Activated T-helper 17 cell treated with anti-CD3 and anti-CD28 coated beads, Interleukin-2, amount 50 U/mL, for 72 hours (primary cell): ENCODE measurements at places on chromosomes 16 and 17.

DNA sequence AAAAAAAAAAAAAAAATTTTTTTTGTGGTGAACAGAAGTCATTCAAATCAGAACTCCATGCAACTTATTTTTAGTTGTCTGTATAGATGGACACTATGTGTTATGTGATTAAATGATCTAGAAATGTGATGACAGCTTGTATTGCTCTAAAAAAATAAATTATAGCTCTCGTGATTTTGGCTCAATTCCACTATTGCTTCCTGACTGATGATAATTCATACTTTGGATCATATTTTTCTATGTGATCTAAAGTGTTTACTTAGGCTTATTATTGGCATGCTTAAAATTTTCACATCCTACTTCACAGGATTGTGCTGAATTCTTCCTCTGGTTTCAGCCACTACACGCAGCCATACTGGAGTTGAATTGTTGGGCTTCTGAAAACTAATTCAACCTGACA is 76.8 kb downstream of the RPGRIP1L start:
- H3K36me3 ChIP-seq: no peaks in the 10 kb centered on the region
- ATAC-seq: no peak
- no peaks in the 10 kb centered on the region for H3K27me3 ChIP-seq
- H3K27ac ChIP-seq: no peak overlapping the region
- H3K4me1 ChIP-seq: no peaks in the 10 kb centered on the region

DNA sequence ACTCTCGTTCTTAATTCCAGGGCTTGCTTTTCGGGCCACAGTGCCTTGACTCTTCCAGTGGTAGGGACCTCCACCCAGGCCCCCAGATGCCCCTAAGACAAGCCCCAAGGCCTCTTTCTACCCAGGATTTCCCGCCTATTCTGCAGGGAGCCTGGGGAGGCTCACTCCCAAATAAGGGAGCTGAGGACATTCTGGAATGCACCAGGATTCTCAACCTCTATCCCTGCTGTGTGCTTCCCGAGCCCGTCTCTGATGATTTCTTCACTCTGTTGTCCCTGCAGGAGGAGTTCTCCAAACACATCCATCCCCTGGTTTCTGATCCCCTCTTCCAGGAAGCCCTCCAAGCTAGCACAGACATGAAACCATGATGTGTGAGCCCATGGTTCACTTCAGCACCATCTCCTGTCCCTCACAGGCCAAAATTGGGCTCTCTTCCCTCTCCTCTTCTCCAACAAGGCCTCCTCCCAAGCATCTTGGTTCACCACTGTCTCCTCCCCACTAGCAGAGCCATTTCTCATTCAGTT is 255.9 kb downstream of the KATNIP start:
- H3K36me3 ChIP-seq: no peaks in the 10 kb centered on the region
- H3K4me1 ChIP-seq: peaks cover 6% of the 10 kb centered on the region
- H3K4me3 ChIP-seq: no peak overlapping the region

DNA sequence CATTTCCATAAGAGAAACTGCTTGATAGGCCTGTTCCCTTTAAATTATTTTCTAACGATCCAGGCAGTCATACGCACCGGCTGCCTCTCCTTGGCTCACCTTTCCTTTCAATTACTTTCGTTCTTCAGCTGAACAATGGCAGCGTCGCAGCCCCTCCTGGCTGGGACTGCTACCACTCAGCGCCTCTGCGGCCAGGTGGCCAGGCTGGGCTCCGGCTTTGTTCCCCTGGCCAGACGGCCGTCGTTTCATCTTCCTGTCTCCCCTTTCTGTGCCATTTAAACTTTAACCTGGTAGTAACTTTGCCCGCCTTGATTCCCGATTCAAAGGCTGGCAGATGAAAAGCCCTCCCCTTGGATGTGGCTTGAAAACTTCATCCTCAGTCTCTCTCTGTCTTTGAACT is 79.0 kb downstream of the C16orf78 start:
- no peak for ATAC-seq
- H3K27ac ChIP-seq: no peak overlapping the region
- no peaks in the 10 kb centered on the region for H3K4me1 ChIP-seq
- H3K36me3 ChIP-seq: no peaks in the 10 kb centered on the region
- H3K4me3 ChIP-seq: no peak overlapping the region

DNA sequence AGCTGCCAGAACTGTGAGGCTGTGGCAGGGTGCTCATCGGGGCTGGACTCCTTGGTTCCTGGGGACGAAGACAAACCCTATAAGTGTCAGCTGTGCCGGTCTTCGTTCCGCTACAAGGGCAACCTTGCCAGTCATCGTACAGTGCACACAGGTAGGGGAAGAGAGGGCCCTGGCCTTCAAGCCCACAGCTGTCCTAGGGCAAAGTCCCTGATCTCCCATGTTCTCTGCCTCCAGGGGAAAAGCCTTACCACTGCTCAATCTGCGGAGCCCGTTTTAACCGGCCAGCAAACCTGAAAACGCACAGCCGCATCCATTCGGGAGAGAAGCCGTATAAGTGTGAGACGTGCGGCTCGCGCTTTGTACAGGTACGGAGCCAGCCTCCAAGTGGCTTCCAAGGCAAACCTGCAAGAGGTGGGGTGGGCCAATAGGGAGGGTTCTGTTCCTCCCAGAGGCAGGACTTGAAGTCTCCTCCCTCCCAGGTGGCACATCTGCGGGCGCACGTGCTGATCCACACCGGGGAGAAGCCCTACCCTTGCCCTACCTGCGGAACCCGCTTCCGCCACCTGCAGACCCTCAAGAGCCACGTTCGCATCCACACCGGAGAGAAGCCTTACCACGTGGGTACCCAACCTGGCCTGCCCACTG is 3.7 kb downstream of the BCL6B start:
- no peak for ATAC-seq
- H3K4me3 ChIP-seq: no peak overlapping the region
- no peaks in the 10 kb centered on the region for H3K36me3 ChIP-seq
- no peaks in the 10 kb centered on the region for H3K27me3 ChIP-seq

DNA sequence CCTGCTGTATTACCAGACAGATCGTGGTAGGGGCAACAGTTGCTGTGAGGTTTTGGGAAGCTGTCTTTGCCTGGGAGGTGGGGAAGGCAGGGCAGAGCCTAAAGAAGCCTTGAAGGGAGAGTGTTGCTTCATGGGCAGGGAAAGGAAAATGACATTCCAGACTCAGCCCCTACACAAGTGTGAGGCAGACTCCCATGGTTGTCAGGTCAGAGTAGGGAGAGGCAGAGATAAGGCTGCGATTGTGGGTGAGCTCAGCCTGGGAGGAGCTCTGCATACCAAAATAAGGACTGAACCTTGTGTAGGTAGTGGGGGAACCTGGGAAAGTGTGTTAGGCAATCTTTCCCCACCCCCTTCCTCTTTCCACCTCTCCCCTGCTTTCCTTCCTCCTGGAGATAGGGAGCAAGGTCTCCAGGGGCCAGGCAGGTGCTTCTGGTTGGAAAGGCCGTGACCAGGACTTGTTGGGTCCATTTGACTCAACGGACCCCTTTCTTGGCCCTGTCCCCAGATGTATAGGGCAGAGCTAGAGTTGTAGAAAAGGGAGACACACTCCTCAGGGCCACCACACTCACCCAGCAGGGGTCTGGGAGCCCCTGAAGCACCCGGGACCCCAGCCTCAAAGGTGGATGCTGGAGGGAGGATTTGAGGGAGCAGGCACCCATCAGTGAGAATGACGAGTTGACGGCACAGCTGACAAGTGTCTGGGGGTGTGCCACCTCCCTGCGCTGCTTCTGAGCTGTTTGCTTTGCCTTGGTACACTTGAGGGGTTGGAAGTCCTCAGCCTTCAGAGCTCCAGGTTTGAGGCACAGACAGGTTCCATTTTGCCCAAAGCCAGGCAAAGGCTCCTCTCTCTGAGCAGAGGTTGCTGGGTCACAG is 18.5 kb upstream of the TOB1 start:
- H3K4me3 ChIP-seq: no peak overlapping the region
- H3K27me3 ChIP-seq: no peaks in the 10 kb centered on the region
- no peaks in the 10 kb centered on the region for H3K36me3 ChIP-seq
- H3K27ac ChIP-seq: peak overlapping the region; percentile 2
- ATAC-seq: no peak

DNA sequence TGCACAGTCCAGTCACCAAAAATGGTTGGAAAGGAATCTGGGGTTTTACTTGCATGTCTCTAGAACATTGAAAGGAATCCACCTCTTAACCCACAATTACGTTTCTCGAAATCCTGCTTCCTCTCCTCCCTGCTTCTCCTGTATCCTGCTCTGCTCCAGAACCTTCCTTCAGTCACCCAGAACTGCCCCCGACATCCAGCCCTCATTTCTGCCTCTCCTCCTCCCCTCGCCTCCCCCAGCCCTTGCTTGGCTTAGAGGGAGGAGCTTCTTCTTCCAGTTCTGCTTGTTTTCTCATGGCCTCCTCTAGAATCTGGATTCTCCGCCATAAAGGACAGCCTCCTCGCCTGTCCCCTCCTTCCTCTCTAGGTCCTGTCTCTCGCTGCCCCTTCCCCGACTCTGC is 48.3 kb downstream of the ZDHHC7 start:
- H3K4me3 ChIP-seq: no peak overlapping the region
- no peaks in the 10 kb centered on the region for H3K36me3 ChIP-seq

GRCh38 chr17:45371414-45372324 is 54.8 kb upstream of the MAP3K14 start:
- no peaks in the 10 kb centered on the region for H3K27me3 ChIP-seq
- H3K4me3 ChIP-seq: peak overlapping the region; percentile 54
- no peak overlapping the region for H3K27ac ChIP-seq
- ATAC-seq: peak; percentile 95
- no peaks in the 10 kb centered on the region for H3K36me3 ChIP-seq

DNA sequence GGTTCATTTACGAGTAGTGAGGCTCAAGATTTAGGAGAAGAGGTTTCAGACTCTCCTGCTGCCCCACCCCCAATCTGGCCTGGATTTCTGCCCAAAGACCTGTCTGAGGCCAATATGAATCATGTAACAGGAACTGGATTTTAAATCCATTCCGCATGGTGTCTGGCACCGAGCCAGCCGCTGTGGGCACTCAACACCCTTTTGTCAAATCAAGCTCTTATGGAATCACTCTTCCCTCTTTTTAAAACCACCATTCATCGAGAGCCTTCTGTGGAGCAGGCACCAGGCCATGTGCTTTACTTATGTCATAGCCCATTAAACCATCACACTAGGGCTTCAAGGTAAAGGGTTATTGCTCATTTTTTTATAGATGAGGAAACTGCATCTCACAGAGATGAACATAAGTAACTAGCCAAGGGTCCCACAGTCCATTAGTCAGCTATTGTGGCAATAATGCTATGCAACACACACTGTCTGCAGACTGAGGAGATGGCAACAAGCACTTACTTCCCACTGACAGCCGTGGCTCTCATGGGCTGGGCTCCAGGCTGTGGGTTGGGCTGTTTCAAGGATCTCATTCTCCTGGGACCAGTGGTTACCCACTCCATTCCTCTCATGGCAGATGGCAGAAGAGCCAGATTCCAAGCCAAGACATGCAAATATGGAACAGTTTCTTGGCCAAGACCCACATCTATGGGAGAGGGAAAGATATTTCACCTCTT is 93.6 kb downstream of the WSCD1 start:
- H3K27me3 ChIP-seq: peaks cover 23% of the 10 kb centered on the region
- no peak overlapping the region for H3K27ac ChIP-seq
- no peak for ATAC-seq
- no peaks in the 10 kb centered on the region for H3K4me1 ChIP-seq
- no peak overlapping the region for H3K4me3 ChIP-seq
- H3K36me3 ChIP-seq: no peaks in the 10 kb centered on the region

- H3K27me3 ChIP-seq: peaks cover 27% of the 10 kb centered on the region
- ATAC-seq: no peak
- no peak overlapping the region for H3K27ac ChIP-seq
- no peak overlapping the region for H3K4me3 ChIP-seq
- H3K36me3 ChIP-seq: no peaks in the 10 kb centered on the region
- peaks cover 6% of the 10 kb centered on the region for H3K4me1 ChIP-seq
These were observed 94.7 kb downstream of the NOG start for GRCh38 chr17:56688151-56688550.

DNA sequence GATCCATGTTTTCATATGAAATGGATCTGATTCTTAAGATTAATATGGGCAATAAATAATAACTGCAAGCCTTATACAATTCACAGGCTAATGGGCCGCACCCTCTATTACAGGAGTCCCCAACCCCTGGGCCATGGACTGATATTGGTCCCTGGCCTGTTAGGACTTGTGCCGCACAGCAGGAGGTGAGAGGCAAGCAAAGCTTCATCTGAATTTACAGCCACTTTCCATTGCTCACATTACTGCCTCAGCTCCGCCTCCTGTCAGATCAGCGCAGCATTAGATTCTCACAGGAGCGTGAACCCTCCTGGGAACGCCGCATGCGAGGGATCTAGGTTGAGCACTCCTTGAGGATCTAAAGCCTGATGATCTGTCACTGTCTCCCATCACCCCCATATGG is 26.8 kb downstream of the METTL16 start:
- no peak for ATAC-seq
- no peaks in the 10 kb centered on the region for H3K27me3 ChIP-seq
- no peak overlapping the region for H3K4me3 ChIP-seq
- H3K36me3 ChIP-seq: peaks cover 13% of the 10 kb centered on the region
- H3K27ac ChIP-seq: no peak overlapping the region
- H3K4me1 ChIP-seq: peaks cover 11% of the 10 kb centered on the region
